ENCODE measurements at places on chromosomes 1 and 21. TPM values are rescaled to one million over a fixed set of nuclear protein-coding genes. Genes with fewer than 3 reads are reported as not detected.

The RNU1-3 gene
- total RNA-seq, result 6,751 TPM

The TNNI3K gene
- total RNA-seq, result not detected

The OVAAL gene
- not detected for total RNA-seq

The NFIA gene
- total RNA-seq, result 13.7 TPM

The HRNR gene
- not detected for total RNA-seq

The THEM5 gene
- not detected for total RNA-seq

The PLA2G2A gene
- not detected for total RNA-seq

The CSRP1 gene
- total RNA-seq, result 449 TPM

The IL19 gene
- not detected for total RNA-seq

The APCS gene
- not detected for total RNA-seq

Data from bladder microvascular endothelial cell (primary cell).